ENCODE measurements at places on chromosomes 6 and 20.
A peak's percentile ranks its signal among the peaks of the same experiment; 100 is the strongest.

DNA sequence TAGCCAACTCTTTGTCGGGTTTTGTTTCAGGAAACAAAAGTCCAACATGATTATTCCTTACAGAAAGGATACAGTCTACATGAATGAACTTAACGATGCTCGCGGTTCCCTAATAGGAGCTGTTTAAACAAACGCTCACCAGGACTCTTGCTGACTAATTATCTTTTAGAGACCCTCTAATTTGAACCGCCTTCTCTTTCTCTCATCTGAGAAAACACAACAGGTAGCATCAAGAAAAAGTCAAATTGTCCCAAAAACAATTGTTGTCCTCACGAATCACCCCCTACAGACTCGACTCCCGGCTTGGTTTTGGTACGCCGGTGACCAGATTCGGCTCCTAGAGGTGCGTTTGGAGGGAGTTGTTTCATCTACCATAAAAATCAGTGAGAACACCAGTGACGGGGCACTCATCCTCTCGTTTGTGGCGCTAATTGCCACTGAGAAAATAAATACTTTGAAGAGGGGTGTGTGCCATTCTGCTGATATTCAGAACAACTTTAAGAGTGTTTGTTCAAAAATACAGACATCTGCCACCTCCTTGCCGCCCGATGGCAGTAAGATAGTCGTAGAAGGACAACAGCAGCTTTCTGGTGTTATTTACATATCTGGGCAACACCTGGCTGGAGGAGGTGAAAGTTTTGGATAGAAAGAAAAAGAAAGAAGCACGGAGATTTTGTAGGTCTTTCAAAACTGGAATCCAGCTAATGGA, 1.1 kb upstream of the SIM1 start:
- no peak for DNase-seq

DNA sequence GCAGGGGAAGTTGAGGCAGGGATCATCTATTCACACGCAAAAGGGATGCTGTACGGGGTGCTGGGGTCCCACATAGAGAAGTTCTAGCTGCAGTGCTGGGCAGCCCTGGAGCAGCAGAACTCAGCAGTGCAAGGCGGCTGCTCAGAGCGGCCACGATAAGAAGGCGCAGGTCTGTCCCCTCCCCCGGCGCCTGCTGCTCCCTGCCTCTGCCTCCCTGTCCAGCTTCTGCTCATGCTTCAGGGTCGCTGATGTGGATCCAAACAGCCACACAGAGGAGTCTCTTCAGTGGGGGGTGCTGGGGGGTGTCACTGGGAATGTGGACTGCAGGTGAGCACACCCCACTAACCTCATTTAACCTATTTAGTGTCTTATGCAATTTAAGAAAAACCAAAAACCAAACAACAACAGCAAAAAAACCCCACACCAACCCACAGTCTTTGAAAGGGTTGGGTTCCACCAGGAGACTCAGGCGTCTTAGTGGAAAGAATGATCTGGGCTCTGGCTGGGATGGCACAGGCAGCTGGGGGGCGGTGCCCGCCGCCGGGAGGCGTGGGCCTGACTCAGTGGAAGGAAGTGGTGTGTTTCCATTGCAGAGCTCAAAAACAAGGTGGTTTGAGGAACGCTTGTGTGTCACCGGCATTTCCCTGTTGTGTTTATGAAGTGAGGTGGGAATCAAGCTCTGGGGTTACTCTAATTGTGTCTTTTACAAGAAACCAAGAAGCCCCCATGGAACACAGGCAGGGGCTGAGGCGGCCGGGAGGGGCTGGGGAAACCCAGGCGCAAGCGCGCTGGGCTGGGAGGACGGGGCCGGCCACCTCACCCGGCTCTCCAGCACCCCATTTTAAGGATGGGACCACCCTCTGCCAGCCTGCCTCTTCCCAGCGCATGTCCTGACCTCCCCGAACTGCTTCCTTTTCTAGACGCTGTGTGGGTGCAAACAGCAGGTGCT, 55.1 kb downstream of the IRF4 start:
- DNase-seq, result no peak

- DNase-seq, result no peak
These were observed 131.8 kb upstream of the PROKR2 start for GRCh38 chr20:5448449-5449118.

GRCh38 chr20:56748476-56749377, 119.6 kb downstream of the TFAP2C start:
- DNase-seq, result no peak

DNA sequence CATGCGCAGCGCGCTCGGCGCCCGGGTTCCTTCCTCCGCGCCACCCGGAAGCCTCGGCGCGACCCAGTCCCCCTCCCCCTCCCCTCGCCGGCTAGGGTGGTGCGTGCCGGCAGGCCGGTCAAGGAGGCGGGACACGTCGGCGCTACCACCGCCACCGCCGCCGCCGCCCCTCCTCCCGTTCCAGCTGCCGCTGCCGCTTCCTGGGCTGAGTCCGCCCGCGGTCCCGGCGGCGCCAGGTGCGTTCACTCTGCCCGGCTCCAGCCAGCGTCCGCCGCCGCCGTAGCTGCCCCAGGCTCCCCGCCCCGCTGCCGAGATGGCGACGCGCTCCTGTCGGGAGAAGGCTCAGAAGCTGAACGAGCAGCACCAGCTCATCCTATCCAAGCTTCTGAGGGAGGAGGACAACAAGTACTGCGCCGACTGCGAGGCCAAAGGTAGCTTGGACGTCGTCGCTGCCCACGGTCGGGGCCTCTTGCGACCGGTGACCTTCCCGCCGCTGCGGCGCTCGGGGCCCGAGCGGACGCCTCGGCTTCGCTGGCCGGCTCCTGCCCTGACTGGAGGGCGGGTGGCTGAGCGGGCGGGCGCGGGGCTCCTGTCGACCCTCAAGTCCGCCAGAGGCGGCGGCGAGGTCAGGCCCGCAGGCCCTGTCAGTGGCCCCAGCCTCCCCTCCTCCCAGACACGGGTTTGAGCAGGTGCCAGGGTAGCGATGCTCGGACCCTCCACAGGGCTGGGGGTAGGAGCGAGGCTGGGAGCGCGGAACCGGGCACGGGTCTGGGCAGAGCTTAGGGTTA, at the start of gene SMAP1:
TSS of gene SMAP1 (plus strand) at position 173 of the 788 bp plus-strand sequence. CDS start at position 314, 141 bp downstream.
- DNase-seq, result peak; percentile 32
